ENCODE measurements at places on chromosomes 11 and 22. TPM values are rescaled to one million over a fixed set of nuclear protein-coding genes. Genes with fewer than 3 reads are reported as not detected.

DNA sequence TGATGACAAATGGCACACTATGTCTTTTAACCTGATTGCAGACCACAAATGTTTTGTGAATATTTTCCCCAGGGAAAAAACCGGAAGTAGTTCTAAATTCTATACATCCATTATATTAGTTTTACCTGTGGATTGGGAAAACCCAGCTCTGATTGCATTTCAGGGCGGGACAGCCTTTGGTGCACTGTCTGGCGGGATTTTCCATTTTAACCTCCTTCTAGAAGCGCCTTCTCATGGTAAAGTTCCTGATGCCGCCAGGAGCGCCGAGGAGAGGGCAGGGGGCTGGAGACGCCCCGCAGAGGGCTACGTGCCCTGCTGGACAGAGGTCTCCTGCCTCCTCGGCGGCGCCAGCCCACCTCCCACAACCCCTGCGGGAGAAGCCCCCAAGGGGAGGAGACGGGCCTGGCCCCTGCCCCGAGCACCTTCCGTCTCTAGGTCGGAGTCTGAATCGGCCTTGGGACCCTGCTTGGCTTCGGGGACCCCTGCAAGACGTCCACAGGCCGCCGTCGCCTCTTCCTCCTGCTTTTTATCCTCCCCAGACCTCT, 1.2 kb upstream of the P2RX6 start:
- peaks cover 3% of the 10 kb centered on the region for H3K4me1 ChIP-seq
- H3K27ac ChIP-seq = peak overlapping the region; percentile 81
- no peaks in the 10 kb centered on the region for H3K27me3 ChIP-seq

DNA sequence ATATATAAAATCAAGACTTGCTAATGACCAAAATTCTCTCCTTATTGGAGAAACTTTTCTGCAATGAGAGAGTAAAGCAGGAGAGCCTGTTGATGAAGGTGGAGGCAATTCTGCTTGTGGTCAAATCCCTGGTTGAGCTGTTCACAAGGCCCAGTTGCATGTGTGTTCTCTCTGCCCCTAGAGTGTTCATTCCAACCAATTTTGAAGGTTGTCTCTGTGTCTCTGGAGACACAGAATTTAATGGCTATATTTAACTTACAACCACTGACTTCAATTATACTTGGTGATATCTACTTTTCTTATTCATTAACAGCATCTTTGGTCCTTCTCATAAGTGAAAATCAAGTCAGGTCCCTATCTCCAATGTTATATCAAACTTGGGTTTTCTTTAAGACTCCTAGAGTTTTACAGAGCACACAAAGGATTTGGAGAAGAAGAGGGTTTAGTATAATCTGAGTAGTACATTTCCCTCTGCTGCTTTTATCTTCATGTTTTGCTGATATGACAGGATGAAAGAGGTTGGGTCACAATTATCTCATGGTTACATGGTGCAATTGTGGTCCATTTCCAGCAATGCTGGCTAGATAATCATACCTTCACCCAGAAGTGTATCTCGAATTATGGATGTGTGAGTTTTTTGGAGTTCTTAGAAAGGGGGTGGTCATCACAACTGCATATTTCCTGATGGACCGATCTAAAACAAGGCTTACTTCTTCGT, 4.0 kb downstream of the OOSP4A start:
- H3K4me1 ChIP-seq = no peaks in the 10 kb centered on the region
- no peak overlapping the region for H3K27ac ChIP-seq
- no peak overlapping the region for H3K4me3 ChIP-seq

- H3K27me3 ChIP-seq = no peaks in the 10 kb centered on the region
- H3K4me1 ChIP-seq = no peaks in the 10 kb centered on the region
- H3K4me3 ChIP-seq = no peak overlapping the region
- no peak overlapping the region for H3K27ac ChIP-seq
- DNase-seq = no peak
These were observed 57.9 kb upstream of the NCAM1 start for GRCh38 chr11:112903340-112903739.

The CALCA gene
- total RNA-seq = 3.4 TPM

DNA sequence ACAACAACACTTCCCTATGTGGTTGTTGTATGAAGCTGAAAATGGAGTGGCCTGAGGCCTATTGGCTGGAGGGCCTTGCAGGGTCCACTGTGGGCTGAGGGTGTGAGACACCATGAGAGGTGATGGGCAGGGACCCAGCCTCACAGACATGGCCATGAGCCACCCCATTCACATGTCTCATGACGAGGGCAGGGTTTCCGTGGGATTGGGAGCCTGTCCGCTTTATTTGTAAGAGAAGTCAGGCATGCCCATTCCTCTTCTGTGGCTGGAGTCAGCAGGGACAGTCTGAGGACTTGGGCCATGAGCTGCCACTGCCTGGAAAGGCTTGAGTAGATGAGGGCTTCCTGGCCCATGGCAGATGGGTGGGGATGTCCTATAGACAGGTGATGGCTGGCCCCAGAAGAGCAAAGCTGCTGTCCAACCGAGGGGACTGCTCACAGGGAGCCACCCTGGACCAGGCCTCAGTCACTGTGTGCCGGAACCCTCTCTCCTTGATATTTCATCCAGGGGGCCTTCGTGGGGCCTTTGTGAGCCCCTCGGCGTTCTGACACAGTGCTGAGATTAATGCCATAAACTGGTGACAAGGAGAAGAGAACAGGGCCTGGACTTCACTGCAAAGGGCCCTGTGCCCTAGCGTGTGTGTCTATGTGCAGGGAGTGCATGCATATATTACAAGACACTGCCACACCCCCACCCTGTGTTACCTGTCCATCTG, 971.9 kb downstream of the BRD1 start:
- no peak for DNase-seq
- H3K27me3 ChIP-seq = no peaks in the 10 kb centered on the region
- no peak overlapping the region for H3K4me3 ChIP-seq
- H3K4me1 ChIP-seq = no peaks in the 10 kb centered on the region
- no peaks in the 10 kb centered on the region for H3K36me3 ChIP-seq

- no peak overlapping the region for H3K4me3 ChIP-seq
- H3K27ac ChIP-seq = no peak overlapping the region
- H3K36me3 ChIP-seq = no peaks in the 10 kb centered on the region
- no peaks in the 10 kb centered on the region for H3K27me3 ChIP-seq
- peak; percentile 86 for DNase-seq
- H3K4me1 ChIP-seq = peaks cover 4% of the 10 kb centered on the region
These were observed 23.9 kb upstream of the PANX2 start for GRCh38 chr22:50146439-50147238.

The DDI1 gene
- not detected for total RNA-seq

The COPB1 gene
- total RNA-seq = 156 TPM

GRCh38 chr11:132028380-132029240, 658.2 kb downstream of the NTM start:
- DNase-seq = peak; percentile 69
- H3K4me3 ChIP-seq = no peak overlapping the region
- H3K4me1 ChIP-seq = peaks cover 1% of the 10 kb centered on the region
- no peaks in the 10 kb centered on the region for H3K36me3 ChIP-seq
- no peak overlapping the region for H3K27ac ChIP-seq

DNA sequence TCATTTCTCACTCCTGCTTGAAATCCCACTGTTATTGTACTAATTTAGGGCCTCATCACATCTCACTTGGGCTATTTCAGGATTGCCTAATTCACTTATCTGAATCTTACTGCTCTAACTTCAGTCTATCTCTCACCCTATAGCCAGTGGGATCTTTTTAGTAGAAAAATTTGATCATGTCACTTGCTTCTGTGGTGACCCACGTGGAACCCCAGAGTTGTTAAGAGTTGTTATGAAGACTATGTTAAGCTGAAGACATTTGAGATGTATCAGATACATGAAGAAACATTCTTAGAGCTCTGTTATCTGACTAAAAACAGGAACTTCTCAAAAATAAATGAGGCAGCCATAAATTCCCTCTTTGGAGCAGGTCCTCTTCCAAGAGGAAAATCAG, 1375.6 kb upstream of the TENM4 start:
- no peaks in the 10 kb centered on the region for H3K27me3 ChIP-seq
- no peaks in the 10 kb centered on the region for H3K36me3 ChIP-seq
- no peak for DNase-seq
- no peaks in the 10 kb centered on the region for H3K4me1 ChIP-seq
- H3K27ac ChIP-seq = no peak overlapping the region
- no peak overlapping the region for H3K4me3 ChIP-seq

DNA sequence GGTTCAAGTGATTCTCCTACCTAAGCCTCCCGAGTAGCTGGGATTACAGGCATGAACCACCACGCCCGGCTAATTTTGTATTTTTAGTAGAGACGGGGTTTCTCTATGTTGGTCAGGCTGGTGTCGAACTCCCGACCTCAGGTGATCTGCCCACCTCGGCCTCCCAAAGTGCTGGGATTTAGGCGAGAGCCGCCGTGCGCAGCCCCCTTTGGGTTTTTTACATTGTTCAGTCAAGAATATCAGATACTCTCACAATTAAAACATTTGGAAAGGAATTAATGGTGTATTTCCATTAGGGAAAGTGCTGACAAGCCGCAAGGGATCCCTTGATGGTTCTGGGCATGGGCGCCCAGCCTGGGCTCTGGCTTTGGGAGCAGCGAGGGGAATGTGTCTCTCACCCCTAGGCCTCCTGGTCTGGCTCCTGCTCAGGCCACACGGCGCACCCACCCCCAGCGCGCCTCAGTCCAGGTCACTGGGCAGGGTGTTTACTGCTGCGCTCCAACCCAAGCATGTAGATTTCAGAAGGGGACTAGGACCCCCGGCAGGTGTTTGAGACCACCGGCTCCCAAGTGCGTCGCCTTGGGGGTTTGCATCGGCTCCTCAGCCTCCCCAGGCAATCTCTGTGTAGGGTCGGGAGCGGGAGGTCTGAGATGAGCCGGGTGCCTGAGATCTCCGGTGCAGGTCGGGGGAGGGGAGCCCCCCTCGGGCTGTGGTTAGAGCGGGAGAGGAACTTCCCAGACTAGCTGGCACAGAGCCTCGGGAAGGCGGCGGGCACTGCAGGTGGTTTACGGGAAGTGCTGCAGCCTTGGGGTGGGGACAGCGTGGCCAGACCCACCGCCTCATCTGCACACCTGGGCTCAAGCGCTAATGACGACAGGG, 809 bp upstream of the IRF7 start:
- peaks cover 7% of the 10 kb centered on the region for H3K4me1 ChIP-seq
- DNase-seq = no peak
- H3K27me3 ChIP-seq = no peaks in the 10 kb centered on the region
- peaks cover 32% of the 10 kb centered on the region for H3K36me3 ChIP-seq
- peak overlapping the region; percentile 98 for H3K27ac ChIP-seq
- no peak overlapping the region for H3K4me3 ChIP-seq

DNA sequence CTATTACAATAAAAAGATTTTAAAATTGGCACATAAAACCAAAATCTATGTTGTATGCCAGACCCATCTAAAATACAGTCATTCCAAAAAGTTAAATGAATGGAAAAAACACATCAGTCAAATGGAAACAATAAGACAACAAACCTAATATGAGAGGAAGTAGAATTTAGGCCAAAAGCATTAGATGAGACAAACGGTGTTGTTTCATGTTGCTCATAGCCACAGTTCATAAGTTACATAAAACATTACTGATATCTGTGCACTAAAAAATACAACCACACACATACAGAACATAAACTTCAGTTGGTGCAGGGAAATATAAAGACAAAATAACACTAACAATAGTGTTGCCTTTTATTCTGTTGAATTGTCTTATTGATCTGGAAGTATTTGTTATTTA, 661.9 kb downstream of the CNTN5 start:
- no peaks in the 10 kb centered on the region for H3K27me3 ChIP-seq
- no peaks in the 10 kb centered on the region for H3K36me3 ChIP-seq
- DNase-seq = no peak
- no peak overlapping the region for H3K4me3 ChIP-seq
- no peak overlapping the region for H3K27ac ChIP-seq
- no peaks in the 10 kb centered on the region for H3K4me1 ChIP-seq

The NXPE2 gene
- 0.34 TPM for total RNA-seq

The STX3 gene
- total RNA-seq = 48.1 TPM

DNA sequence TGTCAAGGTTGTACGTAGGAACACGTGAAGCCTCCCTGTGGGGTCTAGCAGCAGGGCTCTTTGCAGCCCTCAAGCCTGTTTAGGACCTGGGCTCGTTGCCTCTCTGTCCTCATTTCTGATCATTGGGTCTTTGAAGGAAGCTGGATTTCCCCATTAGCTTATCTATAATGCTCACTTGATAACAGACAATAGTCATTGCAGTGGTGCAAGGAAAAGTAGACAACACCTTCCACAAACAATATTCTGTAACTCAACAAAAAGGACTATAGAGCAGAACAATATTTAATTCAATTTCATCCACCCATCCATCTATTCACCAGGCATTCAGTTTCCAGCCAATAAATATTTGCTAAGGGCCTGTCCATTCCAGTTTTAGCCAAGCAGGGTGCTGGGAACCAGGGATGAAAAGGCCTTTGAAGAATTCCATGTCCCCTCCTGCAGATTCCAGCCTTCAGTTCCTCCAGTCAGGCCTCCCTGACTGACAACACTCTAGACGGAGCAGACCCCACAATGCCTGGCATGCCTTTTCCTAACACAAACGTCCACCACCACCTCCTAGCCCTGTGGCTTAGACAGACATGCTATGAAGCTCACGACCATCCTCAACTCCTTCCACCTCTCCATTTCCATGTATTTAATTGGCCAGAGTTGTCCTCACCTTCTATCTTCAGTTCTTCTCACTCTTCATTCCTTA, 12.7 kb upstream of the POLD3 start:
- H3K4me3 ChIP-seq = no peak overlapping the region
- DNase-seq = no peak
- H3K4me1 ChIP-seq = no peaks in the 10 kb centered on the region

The SCGB1D2 gene
- total RNA-seq = not detected

- H3K4me3 ChIP-seq = no peak overlapping the region
- DNase-seq = no peak
- no peaks in the 10 kb centered on the region for H3K4me1 ChIP-seq
- peaks cover 6% of the 10 kb centered on the region for H3K36me3 ChIP-seq
- no peak overlapping the region for H3K27ac ChIP-seq
These were observed 67.7 kb upstream of the SORL1-AS1 start for GRCh38 chr11:121520243-121521144.

DNA sequence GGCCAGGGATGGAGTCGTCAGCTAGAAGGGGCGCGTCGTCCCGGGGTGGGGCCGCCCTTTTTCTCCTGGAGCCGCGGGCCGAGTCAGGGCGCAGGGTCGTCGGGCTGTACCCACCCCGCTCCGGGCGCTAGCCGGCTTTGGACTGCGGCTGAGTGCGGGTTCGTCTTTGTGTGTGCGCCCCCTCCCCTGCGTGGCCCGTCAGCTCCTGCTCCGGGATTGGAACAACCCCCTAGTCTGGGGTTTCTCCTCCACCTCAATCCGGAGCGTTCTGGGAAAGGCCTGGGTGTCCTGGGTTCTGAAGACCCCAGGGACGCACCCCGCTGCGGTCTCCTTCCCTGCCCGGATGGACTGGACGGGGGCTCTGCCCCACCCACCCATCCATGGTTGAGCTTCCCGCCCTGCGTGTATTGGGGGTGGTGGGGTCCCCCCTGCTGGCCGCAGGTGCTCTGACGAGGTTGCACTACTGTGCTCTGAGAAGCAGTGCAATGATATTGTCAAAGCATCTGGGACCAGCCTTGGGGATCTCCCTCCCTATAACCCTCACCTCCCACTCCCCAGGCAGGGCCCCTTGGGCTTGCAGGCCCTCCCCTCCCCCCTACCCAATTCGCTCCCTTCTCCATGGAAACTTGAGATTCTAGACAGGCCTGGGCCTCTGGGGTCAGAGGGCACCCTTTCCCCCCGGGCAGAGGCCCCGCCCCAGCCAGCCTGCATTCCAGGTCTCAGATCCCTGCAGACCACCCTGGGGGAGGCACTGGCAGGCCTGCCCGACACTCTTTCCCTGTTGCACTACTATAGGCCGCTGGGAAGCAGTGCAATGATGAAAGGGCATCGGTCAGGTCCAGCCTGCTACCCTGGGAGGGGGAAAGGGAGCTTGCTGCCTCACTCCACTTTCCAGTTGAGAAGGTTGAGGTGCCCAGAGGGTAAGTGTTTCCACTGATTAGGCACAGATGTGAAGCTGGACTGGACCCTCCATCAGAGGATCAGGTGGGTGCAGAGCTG, 10.7 kb downstream of the SDF2L1 start:
- DNase-seq = no peak
- H3K4me1 ChIP-seq = peaks cover 4% of the 10 kb centered on the region
- H3K27ac ChIP-seq = no peak overlapping the region
- H3K4me3 ChIP-seq = no peak overlapping the region
- H3K36me3 ChIP-seq = no peaks in the 10 kb centered on the region
- no peaks in the 10 kb centered on the region for H3K27me3 ChIP-seq
